ENCODE measurements at places on chromosomes 1 and 21.

DNA sequence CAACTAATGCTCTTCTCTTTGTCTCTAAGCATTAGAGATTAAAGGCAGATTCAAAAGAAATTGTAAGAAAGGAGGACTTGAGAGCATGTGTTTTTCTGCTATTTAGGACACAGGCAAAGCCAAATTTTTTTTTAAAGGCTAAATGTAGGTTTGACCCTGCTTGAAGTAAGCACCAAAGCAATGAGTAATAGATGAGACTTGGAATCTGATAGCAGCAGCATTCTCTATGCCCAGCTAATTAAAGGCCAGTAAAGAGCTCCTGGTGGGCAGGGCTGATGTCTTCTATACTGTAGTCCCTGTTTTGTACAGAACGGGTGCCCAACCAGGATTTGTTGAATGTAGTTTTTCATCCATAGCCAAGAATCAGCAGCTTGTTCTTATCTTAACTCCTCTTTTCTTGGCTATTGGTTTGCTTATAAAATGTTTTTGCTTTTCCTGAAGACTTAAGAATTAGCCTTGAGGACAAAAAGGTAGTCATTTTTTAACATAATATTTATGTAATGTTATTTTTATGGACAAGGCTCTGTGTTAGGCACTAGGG is 179.6 kb downstream of the LMO4 start:
- no peak for DNase-seq

GRCh38 chr1:41384579-41384978 is 23.3 kb downstream of the FOXO6 start:
- DNase-seq, result no peak

DNA sequence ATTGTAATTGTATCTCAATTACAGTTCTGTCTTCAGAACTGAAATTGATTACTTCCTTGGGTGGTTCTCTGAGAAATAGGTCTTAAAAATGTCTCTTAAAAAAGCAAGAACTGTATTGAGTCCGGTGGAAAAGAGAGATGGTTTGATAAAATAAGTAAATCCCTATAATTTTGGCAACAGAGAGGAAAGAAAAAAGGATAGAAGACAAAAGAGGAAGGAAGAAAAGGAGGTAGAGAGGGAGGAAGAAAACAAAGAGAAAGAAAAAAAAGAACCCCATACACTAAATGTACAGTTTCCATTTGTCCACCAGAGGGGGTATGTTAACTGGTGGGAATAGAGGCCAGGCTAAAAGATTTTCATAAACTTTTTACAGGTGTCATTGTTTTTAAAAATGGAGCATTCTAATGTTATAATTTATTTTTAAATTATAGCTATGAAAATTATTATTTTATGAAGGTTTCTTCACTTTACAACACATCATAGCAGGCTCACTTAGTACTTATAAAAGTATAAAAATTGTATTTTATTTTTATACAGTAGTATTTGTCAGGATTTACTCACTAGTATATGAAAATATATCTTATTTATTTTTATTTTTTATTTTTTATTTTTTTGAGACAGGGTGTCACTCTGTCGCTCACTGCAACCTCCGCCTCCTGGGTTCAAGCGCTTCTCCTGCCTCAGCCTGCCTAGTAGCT is 2.1 kb upstream of the UBE2T start:
- DNase-seq, result peak; percentile 70

DNA sequence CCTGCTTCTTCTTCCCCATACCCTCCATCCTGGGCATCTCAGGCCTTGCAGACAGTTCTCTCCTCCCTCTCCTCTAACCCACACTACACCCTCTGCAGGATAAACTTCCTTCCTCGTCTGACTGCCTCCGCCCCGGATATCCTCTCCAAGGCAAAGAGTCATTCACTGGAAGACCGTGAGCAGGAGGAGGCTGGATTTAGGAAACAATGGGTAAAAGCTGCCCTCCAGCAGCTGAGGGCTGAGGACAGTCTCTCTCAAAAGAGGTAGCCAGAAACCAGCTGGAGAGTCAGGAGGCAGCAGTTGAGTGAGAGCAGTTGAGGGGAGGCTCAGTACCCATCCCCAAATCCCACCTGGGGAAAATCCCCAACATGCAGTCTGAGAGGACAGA is 1.4 kb downstream of the CSRP1 start:
- DNase-seq, result no peak

GRCh38 chr1:51622455-51622913 is 5.6 kb downstream of the OSBPL9 start:
- no peak for DNase-seq

DNA sequence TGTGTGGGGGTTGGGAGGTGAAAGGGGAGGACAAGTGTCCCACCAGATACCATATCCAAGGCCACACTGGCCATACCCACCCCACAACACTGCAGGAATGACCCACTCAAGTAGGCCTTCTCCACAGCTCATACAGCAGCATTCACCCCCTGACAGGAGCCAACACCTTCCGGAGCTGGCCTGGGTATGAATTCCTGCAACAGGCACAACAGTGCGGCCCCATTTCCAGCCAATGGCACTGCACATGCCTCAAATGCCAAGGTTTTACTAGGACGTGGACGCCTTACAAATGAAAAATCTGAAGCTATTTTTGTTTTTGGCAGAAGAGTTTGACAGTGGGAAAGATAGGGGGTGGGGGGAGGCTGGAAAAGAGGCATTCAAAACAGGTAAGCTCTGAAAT is 2.0 kb downstream of the KCND3 start:
- no peak for DNase-seq

GRCh38 chr1:21620496-21620895 is 48.7 kb downstream of the RAP1GAP start:
- DNase-seq, result no peak

Data from CD4-positive, alpha-beta T cell (primary cell).